Hindlimb muscle (tissue), 1 donor: ENCODE measurements at places on chromosomes 2 and 18. TPM values are rescaled to one million over a fixed set of nuclear protein-coding genes. Genes with fewer than 3 reads are reported as not detected.

DNA sequence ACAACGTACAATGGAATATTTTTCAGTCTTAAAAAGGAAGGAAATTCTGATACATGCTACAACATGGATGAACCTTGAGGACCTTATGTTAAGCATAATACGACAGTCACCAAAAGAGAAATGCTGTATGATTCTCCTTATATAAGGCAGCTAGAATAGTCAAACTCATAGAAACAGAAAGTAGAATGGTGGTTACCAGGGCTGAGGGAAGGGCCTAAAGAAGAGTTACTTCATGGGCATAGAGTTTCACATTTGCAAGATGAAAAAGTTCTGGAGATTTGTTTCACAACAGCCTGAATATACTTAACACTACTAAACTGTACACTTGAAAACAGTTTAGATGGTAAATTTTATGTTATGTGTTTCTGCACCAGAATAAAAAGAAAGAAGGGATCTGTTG, 113.3 kb downstream of the GALNT1 start:
- DNase-seq: no peak

GRCh38 chr2:233081731-233082221, 21.6 kb downstream of the INPP5D start:
- DNase-seq: no peak

DNA sequence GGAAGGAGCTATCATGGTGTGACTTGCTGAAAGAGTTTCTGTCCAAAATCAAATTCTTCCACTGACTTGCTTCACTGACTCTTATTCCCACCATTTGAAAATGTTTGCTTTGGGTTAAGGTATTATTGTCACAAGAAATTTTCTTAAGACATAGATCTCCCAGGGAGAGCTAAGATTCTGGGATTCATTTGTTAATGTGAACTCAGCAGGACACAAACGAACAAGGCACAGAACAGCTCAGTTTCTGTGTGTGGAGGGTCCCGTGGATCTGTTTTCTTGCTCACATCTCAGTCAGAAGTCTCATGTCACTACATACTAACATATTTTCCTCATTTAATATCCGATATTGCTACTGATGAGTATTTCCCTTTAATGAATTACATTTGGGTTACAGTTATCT, 8.2 kb upstream of the HNRNPA3 start:
- DNase-seq: no peak

GRCh38 chr2:179255129-179255528, 9.5 kb downstream of the SESTD1 start:
- no peak for DNase-seq

- DNase-seq: no peak
Observed at GRCh38 chr18:45935591-45936335, 31.4 kb downstream of the EPG5 start.

GRCh38 chr2:215454519-215455246, 18.8 kb upstream of the FN1 start:
- DNase-seq: no peak

DNA sequence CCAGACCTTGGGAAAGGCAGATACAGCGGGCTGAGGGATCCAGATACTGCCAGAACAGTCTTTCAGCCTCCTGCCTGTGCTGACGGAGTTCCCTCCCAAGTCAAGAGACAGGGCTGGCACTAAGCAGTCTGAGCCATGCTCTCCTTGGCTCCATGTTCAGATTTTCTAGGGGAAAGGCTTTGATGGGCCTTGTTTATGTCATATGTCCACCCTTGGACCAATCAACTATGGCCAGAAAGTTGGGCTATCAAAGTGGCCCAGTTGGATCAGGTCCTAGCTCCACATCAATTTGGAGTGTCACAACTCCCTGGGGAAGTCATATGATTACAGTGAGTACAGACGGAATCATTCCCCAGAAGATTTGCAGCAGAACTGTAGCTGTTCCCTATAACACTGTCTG, 152.0 kb downstream of the GREB1L start:
- no peak for DNase-seq

DNA sequence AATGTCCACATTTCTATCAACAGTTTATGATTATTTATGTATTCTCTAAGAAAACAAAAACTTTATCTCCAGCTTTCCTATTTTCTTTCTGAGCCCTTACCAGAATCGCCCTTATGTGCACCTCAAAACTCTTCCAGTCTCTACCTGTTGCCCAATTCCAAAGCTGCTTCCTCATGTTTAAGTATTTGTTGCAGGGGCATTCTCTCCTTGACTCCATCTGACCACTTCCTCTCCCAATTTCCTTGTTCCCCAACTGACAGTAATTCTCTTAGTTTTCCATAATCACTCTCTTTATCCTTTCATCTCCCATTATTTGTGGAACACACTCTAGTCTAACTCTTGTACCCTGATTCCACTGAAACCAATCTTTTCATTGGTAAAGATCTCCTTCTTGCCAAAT, 105.4 kb upstream of the RBBP8 start:
- no peak for DNase-seq

GRCh38 chr18:8930990-8931616, 171.4 kb upstream of the NDUFV2 start:
- no peak for DNase-seq

- DNase-seq: no peak
Observed at GRCh38 chr2:20576598-20577115, 74.2 kb downstream of the HS1BP3 start.

GRCh38 chr2:206154197-206154596, 5.0 kb downstream of the NDUFS1 start:
- DNase-seq: no peak

Gene TLX2
- polyA plus RNA-seq: not detected

Gene REEP1
- 88.7 TPM for polyA plus RNA-seq

Gene COL3A1
- polyA plus RNA-seq: 5,984 TPM
